ENCODE measurements at places on chromosomes 3 and 15.

DNA sequence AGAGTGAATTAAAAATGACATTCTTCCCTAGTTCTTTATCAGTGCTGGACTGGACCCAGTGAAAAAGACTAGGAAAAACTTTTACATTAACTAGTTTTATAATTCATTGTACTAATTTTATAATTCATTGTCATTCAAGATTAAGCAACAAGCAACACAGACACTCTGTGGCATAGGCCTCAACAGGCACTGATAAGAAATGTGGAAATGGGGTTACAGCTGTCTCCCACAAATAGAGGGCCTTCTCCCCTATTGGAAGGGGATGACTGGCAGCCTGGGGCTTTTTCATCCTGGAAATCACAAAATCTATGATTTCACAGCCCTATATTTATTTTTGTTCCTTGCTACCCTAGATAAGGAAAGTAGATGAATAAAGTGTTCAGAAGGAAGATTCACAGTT, 370.6 kb downstream of the GBE1 start:
- DNase-seq: no peak

DNA sequence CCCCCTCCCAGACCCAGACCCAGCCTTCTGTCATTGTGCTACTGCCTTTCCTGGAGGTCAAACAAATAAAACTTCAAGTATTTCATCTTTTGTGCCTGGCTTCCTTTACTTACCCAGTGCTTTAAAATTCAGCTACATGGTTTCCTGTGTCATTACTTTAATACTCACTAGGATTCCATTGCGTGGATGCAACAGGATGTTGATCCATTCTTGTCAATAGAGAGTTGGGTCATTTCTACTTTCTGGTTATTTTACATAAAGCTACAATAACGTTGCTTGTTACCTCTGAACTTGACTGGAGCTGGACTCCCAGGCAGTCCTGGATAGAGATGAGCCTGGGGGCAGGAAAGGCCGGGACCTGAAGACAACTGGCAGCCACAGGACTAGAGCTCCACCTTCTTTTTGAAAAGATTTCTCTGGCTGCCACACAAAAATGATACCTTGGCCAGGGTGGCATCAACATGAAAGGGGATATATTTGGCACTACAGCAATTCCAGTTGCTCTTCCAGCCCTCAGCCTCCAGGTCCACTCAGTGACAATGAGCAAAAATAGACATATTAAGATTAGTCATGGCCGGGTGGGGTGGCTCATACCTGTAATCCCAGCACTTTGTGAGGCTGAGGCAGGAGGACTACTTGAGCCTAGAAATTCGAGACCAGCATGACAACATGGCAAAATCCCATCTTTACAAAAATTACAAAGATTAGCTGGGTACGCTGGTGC, 23.3 kb upstream of the HEG1 start:
- no peak for DNase-seq

- DNase-seq: no peak
Observed at GRCh38 chr3:124158168-124158881, 166.4 kb upstream of the ROPN1 start.

GRCh38 chr3:72682936-72683452, 165.3 kb downstream of the SHQ1 start:
- no peak for DNase-seq

DNA sequence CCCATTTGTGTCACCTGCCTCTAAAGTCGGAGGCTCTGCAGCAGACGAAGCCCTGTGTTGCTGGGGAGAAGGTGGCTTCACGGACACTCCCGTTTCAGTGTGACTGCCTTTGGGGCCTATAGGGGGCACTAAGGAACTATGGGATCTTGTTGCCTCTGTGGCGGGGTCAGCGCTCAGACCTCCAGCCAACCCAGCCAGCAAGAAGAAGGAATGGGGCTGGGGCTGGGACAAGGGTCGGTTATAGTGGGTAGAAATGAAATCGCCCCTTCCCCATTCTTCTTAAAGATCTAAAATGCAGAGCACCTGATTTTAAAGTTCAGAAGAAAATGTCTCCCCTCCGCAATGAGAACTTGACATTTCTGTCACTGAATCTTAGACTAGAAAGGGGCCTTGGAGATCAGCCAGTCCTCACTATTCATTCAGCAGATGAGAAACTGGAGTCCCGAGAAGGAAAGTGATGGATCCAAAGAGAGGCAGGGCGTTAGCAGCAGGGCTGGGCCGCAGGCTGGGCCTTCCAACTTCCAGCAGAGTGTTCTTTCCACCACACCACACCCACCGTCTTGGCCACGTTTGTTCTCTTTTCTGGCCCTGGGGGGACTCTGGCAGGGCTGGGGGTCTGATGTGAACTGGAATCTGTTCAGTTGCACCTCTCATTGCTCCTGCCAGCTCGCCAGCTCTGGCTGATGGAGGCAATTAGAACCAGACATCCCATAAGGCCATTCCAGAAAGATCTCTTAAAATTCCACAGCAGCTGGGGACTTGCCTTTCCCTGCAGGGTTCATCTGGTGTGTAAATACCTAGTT, 195.4 kb downstream of the OPA1 start:
- no peak for DNase-seq

- no peak for DNase-seq
Observed at GRCh38 chr15:31975830-31976229, 54.5 kb upstream of the CHRNA7 start.

DNA sequence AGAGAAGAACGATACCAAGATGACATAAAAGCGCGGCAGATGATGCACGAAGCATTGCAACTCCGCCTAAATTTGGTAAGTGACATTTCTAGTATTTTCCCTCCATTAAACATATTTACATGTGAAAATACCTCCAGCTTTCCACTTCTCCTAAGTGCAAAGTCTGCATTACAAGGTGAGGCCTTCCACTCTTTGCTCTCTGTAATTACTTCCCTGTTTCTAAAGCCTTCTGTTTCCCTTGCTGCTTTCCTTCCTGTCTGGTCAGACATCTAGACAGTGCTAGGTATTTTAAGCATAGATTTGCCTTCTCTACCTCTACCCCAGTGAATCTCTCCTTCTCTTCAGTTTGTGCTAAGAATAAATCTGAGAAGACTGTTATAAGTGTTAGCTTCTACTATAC, 1.9 kb downstream of the P2RY12 start:
- DNase-seq: no peak

GRCh38 chr3:70020906-70021660, 21.6 kb downstream of the SAMMSON start:
- no peak for DNase-seq

DNA sequence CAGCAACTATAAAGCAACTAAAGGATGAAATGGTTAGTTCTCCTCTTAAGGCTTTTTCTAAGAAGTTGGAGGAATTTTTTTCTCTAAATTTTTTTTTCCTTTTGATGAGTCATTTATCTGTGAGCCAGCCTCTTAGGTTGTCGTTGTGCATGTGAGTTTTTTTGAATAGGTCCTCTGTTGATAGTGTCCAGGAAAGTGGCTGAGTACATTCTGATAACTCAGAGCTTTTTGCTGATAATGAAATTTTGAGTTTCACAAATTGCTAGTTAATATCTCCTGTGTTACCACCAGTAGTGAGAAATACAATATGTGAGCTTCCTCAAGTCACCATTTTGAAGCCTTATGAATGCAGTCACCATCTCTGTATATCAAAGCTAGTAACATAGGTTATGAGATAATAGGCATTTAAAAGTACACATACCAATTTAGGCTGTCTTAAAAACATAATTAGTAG, 7.1 kb upstream of the LXN start:
- no peak for DNase-seq

DNA sequence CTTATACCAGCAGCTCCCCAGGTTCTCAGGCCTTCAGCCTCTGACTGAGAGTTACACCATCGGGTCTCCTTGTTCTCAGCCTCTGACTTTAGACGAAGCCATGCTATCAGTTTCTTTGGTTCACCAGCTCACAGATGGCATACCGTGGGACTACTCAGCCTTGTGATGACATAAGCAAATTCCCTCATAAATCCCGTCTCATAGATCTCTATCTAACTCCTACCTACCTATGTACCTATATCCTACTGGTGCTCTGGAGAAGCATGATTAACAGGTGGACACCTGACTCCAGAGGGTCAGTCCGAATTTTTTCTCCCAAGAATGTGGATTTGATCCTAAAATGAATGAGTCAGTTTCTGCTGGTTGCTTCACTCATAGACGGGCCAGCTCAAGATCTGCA, 59.1 kb upstream of the CDV3 start:
- no peak for DNase-seq

DNA sequence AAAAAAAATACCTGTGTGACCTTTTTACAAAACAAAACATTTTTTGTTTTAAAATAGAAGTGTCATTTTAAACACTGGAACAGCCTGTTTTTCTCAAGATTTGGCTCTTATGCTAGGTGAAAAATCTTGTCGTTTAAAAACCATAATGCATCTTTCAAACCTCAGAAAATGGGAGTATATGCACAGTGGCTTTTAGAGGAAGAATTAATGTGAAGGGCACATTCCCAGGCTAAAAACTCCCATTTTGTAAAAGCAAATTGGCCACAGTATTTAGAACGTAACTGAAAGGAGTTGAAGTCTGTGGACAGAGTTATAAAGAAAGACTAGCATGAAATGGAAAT, 190.0 kb downstream of the OSBPL10 start:
- no peak for DNase-seq

DNA sequence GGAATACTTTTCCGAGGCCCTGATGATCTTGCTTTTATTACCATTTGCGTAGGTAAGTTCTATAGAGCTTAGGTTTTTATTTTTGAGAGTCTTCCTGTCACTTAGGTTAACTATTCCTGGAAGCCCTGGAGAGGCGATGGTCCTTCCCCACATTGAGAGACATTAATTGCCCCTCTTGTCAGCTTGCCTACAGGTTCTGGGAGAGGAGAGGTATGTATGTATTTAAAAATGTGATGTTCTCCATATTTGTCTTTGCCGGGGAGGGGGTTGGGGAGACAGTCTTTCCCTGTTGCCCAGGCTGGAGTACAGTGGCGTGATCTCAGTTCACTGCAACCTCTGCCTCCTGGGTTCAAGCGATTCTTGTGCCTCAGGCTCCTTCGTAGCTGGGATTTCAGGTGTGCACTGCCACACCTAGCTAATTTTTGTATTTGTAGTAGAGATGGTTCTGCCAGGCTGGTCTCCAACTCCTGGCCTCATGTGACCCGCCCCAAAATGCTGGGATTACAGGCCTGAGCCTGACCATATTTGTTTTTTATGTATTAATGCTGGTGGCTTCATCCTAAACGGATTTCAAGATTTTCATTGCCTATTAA, 6.2 kb downstream of the RPSA start:
- DNase-seq: no peak

GRCh38 chr15:67820122-67820991, 5.0 kb upstream of the SKOR1 start:
- no peak for DNase-seq

DNA sequence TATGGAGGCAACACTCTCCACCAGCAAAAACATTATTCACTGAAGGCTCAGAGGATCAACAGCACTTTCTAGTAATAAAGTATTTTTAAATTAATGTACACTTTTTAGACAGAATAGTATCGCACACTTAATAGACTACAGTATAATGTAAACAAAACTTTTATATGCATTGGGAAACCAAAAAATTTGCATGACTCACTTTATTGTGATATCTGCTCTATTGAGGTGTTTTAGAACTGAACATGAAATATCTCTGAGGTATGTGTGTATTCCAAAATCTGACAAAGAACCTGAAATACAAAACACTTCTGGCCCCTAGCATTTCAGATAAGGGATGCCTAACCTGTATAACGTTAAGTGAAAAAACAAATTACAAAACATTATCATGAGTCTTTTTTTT, 99.7 kb downstream of the PRICKLE2 start:
- DNase-seq: no peak

DNA sequence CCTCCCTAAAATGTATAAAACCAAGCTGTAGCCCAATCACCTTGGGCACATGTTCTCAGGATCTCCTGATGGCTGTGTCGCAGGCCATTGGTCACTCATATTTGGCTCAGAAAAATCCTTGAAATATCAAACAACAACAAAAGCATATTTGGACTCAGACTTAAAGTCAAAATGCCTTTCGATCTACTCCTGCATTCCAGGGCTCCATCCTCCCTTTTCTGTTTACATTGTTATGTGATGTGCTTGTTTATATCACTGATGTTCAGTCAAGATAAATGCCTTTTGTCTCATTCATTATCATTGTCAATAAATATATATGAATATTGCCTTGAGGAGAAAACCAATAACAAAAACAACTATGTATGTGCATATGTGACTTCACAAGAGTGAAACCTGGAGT, 31.7 kb downstream of the HGD start:
- no peak for DNase-seq

DNA sequence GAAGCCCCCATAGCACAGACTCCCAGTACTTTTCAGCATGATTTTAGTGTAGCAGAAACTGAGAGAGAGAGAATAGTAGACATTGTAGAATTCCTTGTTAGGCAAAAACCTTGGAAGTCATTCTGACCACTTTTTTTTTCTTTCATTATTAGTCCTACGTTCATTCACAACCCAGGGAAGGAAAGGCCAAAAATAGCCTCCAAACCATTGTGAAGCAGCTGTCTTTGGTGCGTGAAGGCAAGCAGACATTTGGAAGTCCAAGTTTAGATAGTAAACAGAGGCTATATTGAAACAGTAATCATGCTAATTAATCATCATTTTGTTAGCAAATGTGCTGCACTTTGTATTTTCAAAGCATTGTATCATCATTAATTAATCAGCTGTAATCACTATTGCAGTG, 34.5 kb downstream of the CCDC54 start:
- DNase-seq: no peak

DNA sequence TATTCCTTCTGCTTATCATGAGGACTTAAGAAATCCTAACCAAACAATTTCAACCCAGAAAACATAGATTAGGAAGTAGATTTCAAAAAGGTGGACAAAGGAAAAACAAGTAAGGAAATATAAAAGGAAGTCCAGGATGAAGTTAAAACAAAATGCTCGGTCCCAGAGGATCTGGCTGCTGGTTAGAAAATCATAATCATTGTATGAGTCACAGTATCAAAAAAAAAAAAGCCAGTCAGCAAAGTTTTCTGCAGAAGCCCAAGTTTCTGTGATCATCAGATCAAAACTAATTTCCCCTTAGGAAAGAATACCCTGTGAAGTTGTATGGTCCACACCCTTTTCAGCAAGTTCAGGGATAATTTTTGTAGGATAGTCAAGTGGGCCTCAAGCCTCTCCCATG, 43.0 kb upstream of the LRTM1 start:
- DNase-seq: no peak

DNA sequence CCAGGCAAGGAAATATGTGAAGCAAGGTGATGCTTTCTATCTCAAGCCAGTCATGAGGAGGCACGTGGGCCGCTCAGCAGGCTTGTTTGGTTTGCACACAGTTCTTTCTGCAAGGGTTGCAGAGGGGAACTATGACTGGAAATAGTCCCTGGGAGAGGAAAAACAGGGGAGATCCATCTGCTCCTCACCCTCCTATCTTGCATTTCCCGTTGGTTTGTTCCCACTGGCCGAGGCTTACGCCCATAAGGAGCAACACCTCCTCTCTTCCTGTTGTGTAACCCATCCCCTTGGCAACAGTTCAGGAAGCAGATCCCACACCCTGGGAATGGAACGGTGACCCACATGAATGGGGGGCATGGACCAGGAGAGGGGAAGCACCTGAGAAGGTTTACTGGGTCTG, 72.1 kb upstream of the MAGI1 start:
- DNase-seq: no peak

All from effector CD8-positive, alpha-beta T cell (primary cell).